ENCODE measurements at places on chromosomes 11 and 22.
A peak's percentile ranks its signal among the peaks of the same experiment; 100 is the strongest.

GRCh38 chr22:25765016-25765367 is 23.0 kb downstream of the MYO18B start:
- DNase-seq, result no peak

GRCh38 chr11:120571476-120571875 is 59.9 kb downstream of the GRIK4 start:
- DNase-seq, result no peak

- no peak for DNase-seq
These were observed 17.5 kb upstream of the RASL10A start for GRCh38 chr22:29332886-29333496.

DNA sequence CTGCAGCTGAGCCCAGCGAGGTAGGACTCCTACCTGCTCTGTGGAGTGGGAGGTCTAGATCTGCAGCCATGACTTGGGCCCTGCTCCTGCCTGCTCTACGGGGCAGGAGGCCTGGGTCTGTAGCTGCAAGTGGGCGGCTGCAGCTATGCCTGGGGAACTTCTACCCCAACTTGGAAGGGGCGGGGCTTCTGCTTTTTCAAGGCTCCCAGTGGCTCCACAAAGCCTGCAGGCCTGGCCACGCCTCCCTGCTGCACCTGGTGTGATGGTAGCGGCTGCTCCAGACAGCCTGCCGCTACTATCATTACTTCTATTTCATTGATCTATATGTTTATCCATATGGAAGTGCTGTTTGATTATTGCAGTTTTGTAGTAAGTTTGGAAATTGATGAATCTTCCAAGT is 121.2 kb downstream of the NELL1 start:
- DNase-seq, result no peak

- DNase-seq, result no peak
These were observed 93.6 kb downstream of the FEZ1 start for GRCh38 chr11:125402435-125402834.

GRCh38 chr11:128825050-128825784 is 41.9 kb downstream of the KCNJ1 start:
- DNase-seq, result no peak

DNA sequence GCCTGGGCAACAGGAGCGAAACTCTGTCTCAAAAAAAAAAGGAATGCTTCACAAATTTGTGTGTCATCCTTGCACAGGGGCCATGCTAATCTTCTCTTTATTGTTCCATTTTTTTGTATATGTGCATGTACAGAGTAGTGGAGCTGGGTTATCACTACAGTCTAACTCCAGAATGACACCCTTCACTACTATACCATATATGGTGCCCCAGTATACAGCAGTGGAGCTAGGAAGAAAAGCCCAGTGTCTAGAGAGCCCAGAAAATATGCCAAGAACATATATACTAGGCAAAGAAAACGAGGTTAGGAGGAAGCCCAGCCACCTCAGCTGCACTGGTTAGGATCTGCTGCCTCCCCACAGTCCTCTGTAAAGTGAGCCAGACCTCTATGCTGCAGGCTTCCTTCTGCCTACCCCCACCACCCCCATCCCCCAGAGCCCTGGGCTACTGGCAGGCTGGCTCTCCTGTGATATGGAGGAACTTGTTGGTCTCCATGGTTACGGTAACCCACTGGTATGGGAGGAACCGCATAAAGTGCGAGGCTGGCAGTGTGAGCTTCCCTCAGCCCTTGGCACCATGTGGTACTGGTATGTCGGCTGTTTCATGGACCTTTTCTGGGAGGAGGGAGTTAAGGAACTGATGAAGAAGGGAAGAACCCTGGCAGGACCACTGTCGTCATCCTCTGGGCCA is 34.3 kb downstream of the RCOR2 start:
- DNase-seq, result no peak

DNA sequence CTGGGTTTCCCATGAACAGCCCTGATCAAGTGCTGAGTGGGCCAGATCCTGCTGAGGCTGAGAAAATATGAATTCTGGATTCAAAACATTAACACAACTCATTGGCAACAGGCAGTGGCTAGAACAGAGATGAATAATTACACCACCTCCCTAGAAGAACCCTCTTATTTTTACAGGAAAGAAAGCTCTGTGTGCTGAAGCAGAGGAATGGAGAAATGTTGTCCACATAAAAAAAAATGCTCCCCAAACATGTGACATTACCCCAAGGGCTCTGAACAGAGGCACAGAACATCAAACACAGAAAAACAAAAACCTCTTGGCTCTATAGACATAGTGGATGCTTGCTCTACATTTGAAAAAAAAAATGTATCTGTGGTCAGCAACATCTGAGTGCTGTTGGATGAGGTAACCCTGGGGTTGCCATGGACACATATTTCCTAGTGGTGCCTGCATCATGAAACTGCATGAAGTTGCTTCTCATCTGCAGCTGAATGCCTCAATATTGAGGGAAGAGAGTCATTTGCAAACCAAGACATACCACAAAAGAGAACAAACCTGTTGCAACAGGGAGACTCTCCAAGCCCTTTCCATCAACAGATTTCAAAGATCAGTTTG is 98.8 kb downstream of the SNX19 start:
- no peak for DNase-seq

DNA sequence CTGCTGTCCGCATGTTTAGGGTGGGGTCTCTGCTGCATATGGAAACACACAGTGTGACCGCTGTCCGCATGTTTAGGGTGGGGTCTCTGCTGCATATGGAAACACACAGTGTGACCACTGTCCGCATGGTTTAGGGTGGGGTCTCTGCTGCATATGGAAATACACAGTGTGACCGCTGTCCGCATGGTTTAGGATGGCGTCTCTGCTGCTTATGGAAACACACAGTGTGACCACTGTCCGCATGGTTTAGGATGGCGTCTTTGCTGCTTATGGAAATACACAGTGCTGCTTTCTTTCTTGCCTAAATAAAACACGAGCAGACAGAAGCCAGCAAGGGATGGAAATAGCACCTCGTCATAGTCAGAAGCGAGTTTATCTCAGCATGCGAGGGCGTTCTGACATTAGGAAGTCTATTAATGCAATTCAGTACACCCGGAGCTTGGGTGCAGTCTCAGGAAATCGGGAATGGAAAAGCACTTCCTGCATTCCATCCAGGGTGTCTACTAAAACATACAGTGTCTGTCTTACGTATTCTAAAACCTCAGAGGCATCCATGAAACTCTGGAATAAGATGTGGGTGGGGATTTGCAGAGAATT is 32.6 kb upstream of the TOLLIP start:
- no peak for DNase-seq

GRCh38 chr22:30077279-30077880 is 2.9 kb upstream of the HORMAD2 start:
- DNase-seq, result no peak

DNA sequence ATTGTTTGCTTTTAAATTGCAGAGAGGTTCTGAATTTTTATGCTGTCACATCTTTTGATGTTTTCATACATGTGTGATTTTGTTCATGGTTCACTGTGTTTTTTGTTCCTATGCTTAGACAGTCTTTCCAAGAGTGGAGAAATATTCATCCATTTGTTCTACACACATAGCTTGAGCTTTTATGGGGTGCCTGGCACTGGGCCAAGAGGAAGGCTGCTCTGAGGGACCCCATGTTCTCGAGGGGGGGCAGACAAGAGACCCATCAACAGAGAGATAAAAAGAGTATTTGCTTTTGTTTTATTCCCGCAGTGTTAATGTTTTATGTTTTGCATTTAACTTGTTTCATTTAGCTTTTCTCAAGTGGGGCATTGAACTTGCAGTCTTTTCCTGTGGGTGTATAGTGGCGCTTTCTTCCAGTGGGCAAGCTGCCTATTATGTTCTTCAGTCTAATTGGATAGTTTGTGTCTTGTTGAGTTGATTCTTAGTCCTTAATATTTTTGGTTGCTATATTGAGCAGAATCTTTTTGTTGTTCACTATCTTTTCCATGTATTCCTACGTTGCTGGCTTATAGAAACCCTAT is 57.7 kb downstream of the CABIN1 start:
- no peak for DNase-seq

DNA sequence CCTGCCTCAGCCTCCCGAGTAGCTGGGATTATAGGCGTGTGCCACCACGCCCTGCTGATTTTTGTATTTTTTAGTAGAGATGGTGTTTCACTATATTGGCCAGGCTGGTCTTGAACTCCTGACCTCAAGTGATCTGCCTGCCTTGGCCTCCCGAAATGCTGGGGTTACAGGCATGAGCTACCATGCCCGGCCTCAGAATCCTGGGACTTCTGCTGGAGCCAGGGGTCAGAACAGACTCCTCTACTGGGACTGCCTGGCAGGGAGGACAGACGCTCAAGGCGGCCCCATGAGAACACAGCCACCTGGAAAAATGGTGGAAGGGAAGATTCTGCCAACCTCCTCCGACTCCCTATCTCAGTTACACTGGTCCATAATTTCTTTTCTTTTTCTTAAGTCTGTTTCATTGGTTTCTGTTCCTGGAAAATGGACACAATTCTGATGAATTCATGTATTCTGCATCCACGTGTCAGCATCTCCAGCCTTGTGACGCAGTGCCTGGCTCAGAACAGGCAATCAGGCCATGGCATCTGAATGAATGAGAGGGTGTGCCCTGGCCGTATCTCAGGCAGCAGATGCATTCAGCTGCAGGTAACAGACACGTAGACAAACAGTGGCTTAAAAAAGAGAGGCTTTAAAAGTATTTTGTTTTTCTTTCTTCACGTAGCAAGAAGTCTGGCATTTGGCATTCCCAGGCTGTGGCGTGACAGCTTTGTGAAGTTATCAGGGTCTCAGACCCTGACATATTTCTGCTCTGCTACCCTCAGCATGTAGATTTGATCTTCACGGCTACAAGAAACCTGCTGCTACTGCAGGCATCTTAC is 4.8 kb downstream of the SMIM38 start:
- DNase-seq, result no peak

DNA sequence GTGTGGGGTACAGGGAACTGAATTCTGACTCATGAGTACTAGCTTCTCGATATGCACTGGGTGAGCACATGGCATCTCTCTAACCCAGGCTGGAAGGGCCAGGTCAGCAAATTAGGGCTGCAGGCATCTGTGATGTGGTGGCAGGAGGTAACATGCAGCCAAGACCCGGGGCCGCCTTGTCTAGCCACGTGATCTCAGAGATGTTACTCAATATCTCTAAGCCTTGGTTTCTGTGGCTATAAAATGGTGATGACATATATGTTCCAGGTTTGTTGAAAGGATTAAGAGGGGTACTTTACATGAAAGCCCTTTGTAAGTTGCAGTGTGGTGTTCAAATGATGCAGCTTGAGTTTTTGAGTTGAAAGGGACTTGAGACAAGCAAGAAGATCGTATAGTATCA is 3.2 kb downstream of the ST14 start:
- DNase-seq, result no peak

GRCh38 chr11:61792310-61793082 is at the start of the genes FEN1 and TMEM258:
Gene FEN1, plus strand, starts transcription at chr11:61792911. Its CDS starts 2,451 bp downstream, at chr11:61795362.
Gene TMEM258, minus strand, starts transcription at chr11:61792599. Its CDS starts 41 bp downstream, at chr11:61792558.
- DNase-seq, result peak; percentile 91

GRCh38 chr11:73755670-73756069 is 5.2 kb downstream of the RAB6A start:
- DNase-seq, result no peak

DNA sequence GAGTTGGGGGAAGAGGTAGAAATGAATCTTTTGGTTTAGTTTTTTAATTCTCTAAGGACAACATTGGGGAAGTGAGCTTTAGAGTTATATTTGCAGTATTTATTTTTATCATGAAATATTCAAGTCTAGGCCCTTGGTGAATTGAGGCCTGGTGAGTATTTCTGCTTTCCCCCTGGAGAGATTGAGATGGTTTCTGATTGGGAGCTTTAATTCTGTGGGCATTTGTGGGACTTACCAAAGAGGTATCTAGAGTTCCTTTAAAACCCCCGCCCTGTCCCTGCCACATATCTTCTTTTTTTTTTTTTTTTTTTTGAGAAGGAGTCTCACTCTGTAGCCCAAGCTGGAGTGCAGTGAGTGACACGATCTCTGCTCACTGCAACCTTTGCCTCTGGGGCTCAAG is 9.6 kb downstream of the ACO2 start:
- DNase-seq, result no peak

Data from GM20000 (cell line).